Renal pelvis (tissue), 12 donors: ENCODE measurements at places on chromosomes 6 and 20. TPM values are rescaled to one million over a fixed set of nuclear protein-coding genes. Genes with fewer than 3 reads are reported as not detected.

DNA sequence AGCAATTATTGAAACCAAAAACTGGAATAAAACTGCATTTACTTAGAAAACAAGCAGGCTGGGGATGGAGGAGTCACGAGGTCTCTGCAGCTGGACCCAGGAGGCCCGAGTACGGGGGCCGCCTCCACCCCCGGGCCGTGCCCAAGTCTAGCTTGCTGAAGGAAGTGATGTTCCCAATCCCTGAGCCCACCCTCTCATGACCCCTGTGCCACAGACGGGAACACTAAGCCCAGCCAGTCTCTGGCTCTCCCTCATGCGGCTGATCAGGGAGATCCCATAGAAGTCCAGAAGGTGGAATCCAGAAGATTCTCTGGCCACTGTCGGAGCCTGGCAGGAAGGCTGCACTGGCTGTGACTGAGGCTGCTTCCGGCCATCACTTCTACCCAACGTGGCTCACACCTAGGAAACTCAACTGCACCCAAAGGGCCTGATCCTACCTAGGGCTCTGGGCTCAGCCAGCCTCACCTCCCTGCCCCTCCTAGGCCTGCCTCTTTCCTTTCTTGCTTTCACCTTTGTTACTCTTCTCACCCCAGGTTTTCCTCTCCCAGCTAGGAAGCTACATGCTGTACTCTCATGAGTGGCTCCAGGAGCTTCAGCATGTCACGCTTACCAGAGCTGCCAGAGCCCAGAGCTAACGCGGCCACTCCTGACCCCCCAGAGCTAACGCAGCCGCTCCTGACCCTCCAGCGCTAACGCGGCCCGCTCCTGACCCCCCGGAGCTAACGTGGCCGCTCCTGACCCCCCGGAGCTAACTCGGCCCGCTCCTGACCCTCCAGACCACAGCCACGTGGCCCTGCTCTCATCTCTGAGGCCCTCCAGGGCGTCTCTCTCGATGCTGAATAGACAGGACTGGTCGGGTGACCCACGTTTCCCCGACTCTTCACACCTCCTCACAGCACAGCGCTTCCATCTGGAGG, 24.7 kb upstream of the HELZ2 start:
- DNase-seq = no peak

- no peak for DNase-seq
These were observed 88.3 kb downstream of the FAM50B start for GRCh38 chr6:3937438-3937837.

DNA sequence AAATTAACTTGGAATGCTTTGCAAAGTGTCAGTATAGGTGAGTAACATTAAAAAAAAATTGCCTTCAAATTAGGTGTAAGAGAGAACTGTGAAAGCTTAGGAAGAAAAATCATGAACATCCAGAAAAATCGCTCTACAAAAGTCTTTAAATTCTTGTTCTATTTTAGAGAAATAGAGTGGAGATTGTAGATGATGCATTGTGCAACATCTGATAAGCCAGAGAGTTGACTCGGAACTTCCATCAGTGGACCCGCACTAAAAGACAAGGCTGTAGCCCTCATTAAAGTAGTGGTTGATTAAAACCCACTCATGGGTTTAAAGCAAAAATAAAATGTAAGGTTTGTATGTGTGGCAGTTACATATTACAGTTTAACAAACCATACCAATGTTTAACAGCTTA, 35.8 kb downstream of the MAP3K4 start:
- no peak for DNase-seq

- peak; percentile 87 for DNase-seq
These were observed at the start of gene PTK7 for GRCh38 chr6:43075670-43076463. PTK7 (plus strand) TSS chr6:43076314; CDS start chr6:43076489, 175 bp downstream.

GRCh38 chr20:3970016-3970415, 45.3 kb downstream of the RNF24 start:
- DNase-seq = no peak

Gene SIM1
- 19.3 TPM for polyA plus RNA-seq

DNA sequence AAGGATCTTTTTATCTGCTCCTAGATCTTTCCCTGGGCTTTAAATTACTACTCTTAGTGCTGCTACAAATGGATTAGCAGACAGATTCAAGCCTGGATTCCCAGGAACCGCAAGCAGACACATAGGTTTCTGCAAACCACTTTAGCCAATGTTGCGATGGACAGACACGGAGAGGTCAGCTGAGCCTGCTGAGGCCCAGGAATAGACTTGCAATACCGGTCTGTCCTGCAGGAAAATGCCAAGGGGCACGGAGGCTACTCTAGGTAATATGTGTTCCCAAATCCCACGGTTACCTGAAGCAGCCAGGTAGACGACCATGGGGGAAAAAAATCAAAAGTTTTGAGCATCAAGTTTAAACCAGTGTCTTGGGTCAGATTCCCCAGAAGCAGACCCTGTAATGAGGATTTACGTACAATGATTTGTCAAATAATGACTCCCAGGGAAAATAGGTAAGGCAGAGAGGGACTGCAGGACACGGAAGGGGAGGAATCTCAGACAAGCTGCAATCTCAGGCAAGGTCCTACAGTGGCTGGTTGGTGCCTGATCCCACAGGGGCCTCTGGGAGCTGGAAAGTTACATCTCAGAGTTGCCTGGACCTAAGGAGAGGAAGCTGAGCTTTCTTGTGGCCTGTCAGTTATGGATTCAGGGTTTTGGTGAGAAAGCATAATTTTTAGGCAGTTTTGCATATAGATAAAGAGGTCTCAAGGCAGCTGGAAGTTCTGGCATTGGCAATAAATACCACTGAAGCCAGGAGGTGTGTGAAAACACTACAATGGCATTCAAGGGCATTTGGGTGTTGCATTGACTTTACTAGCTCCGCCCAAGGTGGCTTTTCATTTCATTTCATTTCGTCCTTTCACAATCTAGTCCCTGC, 12.5 kb downstream of the OTOR start:
- DNase-seq = no peak

DNA sequence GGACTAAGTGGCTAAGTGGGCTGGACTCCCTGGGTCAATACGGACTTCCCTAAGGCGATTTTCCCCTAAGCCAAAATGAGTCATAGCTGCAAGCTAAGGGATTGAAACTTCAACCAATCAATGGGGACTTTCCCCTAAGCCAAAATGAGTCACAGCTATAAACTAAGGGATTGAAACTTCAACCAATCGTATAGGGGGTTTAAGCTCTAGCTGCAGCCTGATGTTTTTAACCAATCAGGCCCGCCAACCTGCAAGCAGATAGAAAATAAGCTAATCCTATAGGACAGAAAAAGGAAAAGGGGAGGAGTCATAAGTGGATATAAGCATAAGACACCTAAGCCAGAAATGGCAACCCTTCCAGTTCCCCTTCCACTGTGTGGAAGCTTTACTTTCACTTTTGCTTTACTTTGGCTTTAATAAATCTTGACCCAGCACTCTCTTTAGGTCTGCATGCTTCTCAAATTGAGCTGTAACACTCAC, 655.0 kb upstream of the HS3ST5 start:
- DNase-seq = no peak
